Thyroid gland (tissue), 4 donors: ENCODE measurements at places on chromosomes 7 and 10. TPM values are rescaled to one million over a fixed set of nuclear protein-coding genes. Genes with fewer than 3 reads are reported as not detected.

- DNase-seq: no peak
Observed at GRCh38 chr7:158586499-158587161, 993 bp downstream of the PTPRN2 start.

- DNase-seq: no peak
Observed at GRCh38 chr10:101284101-101284743, 55.0 kb upstream of the LBX1 start.

GRCh38 chr7:85608804-85609203 lies 421.9 kb upstream of the SEMA3D start:
- DNase-seq: no peak

GRCh38 chr10:102775935-102776669 lies 32.4 kb downstream of the WBP1L start:
- DNase-seq: peak; percentile 90

DNA sequence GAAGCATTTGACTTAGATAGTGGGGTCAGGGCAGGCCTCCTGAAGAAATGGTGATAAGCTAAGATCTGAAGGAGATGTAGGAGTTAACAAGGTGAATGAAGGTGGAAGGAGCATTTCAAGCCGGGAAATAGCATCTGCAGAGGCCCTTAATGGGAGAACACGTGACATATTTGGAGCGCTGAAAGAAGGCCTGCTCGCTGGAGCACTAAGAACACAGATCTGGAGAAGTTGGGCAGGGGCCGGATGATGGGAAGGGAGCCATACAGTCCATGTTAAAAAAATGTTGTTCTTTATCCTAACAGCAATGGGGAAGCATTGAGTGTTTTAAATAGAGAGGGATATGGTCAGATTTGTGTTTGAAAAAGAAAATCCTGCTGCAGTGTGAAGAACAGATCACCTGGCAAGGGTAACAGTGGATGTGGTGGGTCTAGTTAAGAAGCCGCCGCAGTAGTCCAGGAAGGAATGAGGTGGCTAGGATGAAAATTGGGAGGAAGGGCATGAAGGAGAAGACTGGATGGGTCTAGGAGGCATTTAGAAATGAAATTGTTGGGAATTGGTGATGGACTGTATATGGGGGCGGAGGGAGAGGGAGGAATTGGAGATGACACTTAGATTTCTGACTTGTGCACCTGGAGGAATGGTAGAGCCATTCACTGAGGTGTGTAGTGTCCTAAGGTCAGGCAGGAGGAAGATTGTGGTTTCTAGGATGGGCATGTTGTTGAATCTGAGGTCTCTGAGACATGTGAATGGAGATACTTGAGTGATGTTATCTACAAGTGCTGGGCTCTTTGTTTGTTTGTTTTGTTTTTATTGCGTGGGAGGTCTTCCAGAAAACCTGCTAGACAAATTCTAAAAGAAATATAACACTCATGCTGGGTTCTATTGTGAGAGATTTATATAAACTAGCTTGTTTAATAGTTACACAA lies 58.4 kb downstream of the MET start:
- DNase-seq: peak; percentile 51

DNA sequence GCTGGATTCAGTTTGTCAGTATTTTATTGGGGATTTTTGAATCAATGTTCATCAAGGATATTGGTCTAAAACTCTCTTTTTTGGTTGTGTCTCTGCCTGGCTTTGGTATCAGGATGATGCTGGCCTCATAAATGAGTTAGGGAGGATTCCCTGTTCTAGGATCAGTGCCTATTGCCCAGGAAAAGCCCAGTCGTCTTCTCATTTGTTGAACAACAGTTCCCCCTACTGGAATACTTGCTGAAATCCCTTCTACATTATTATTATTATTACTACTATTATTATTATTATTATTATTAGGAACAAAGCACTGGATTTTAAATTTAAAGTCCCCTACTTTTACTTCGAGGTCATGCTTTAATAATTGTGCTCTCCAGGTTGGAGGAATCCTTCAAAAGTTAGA lies 528.9 kb downstream of the MAGI2 start:
- no peak for DNase-seq

- no peak for DNase-seq
Observed at GRCh38 chr7:18212758-18213157, 185.1 kb upstream of the PRPS1L1 start.

DNA sequence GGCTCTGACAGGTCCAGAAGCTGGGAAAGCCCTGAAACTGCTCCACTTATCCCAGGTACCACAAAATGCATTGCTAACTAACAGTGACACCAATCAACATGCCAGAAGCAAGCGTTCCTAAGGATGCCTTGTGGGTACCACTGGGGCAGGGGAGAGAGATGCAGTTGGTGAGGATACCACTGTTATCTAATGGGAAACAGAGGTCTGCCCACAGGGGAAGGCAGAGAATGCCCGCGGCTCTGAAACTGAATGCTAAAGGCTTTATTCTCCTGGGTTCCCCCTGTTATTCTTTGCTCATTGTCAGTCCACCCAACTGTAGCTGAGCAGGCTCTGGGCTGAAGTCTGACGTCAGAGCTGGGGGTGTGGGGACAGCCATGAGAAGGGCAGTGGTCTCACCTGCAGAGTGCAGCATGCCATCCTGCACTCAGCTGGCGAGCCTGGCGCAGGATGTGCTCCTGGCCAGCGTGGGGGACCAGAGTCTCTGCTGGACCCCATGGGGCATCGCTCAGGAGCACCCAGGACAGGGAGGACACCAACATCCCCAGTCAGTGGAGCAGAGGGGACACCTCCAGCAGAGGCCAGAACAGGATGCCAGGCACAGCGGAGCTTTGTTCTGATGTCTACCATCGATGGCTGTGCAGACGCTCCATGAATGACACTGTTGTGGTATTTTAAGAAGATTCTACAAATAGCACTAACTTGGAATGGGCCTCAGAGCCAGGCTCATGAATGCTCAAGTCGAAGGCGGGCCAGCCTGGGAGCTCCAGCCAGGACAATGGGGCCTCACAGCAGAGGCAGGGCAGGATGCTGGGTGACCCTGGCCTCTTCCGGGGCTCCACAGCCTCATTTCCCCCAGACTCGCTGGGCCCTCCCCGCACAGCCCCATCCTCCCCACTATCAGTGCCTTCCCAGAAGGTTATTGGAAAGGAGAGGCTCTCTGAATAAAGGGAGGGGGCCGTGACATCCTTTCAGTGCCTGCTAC lies 95.8 kb downstream of the ARHGAP22 start:
- DNase-seq: peak; percentile 42

DNA sequence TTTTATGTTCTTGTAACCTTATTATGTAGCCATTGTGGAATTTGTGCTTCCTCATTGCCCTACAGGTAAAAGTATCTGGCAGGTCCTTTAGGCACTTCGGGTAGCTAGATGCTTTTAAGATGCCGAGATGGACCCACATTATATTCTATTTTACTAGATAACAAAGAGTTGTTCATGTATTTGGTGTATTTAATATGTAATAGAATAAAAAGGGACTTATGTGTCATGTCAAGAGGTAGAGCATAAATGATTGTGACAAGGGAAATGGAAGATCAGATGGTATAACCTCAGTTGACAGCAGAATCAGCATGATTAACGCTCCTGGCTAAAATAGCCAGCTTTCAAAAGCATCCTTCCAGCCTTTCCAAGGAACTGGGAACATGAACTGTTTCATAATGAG lies 50.6 kb downstream of the NPY start:
- no peak for DNase-seq

DNA sequence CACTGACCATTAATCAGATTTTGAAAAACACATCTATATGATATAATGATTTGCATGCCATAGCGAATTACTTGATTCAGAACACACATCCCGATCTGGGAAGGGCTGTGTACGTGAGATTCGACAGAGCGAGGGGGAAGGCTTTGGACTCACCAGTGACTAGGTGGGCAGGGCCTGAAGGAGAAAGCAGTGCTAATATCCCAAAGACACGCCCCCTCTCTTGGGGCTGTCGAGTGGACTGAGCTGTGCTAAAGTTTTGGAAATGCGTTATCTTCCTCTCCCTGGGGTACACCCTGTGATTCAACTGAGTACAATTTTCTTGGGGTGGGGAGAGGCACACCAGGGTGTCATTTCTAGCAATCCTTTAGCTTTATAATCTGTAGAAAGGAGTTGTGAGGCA lies 1.8 kb downstream of the LRRC17 start:
- DNase-seq: peak; percentile 3

DNA sequence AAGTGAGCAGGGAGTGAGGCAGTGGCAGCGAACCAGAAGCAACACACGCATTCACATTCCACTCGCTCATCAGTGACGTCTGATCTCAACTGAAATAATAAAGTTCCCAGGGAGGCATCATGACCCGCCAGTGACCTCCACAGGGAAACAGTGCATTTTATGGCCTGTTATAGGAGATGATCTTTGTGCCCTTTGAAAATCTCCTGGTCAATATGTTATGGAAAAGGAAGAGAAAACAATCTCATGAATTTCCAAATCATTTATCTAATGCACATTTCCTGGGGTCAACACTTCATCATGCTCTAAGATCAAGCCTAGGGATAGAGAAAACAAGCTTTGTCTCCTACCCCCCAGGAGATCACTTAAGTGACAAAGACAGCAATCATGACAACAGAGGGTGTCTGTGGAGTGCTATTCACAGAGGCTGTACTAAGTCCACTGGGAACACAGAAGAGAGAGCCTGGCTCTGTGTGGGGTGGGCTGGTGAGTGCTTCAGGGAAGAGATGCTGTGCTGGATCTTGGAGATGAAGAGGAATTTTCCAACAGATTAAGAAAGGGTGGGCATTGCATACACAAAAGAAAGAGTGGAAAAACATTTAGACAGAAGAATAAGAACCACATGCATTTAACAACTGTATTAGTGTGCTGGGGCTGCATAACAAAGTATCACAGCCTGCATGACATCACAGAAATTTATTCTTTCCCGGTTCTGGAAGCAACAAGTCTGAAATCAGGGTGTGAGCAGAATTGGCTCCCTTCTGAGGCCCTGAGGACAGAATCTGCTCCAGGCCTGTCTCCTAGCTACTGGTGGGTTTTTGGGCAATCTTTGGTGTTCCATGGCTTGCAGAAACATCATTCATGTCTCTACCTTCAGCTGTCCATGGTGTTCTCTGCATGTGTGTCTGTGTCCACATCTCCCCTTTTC lies 613.9 kb upstream of the IGFBP3 start:
- peak; percentile 70 for DNase-seq

Gene LRRC4
- total RNA-seq: 0.83 TPM

Gene BTBD16
- total RNA-seq: not detected

Gene CYP2C8
- total RNA-seq: 0.40 TPM

Gene OPALIN
- not detected for total RNA-seq

Gene GIMAP6
- total RNA-seq: 17.7 TPM

Gene OPN1SW
- total RNA-seq: not detected
